Kidney (tissue), 22 donors: ENCODE measurements at places on chromosomes 2 and 18. TPM values are rescaled to one million over a fixed set of nuclear protein-coding genes. Genes with fewer than 3 reads are reported as not detected.

Gene PLEKHB2
- 110 TPM for polyA plus RNA-seq

Gene VWC2L
- not detected for polyA plus RNA-seq

Gene APCDD1
- polyA plus RNA-seq, result 2.8 TPM

- DNase-seq, result no peak
Measured at GRCh38 chr2:138060301-138060635, 96.0 kb downstream of the HNMT start.

- no peak for DNase-seq
Measured at GRCh38 chr18:37304012-37304680, 261.5 kb downstream of the CELF4 start.

DNA sequence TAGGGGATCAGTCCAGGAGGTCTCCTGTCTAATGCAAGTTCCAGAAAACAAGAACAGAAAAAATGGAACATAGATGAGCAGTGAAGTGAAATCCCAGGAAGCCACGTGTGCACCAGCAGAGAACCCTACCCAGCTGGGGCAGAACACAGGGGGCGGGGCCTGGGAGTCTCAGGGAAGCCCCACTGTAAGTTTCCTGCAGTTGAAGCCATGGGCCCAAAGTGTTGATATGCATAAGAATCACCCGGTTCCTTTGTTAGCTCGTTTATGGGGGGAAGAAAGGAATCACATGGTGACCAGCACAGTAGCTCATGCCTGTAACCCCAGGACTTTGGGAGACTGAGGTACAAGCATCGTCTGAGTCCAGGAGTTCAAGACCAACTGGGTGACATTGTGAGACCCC lies 131.3 kb downstream of the INO80D start:
- no peak for DNase-seq

DNA sequence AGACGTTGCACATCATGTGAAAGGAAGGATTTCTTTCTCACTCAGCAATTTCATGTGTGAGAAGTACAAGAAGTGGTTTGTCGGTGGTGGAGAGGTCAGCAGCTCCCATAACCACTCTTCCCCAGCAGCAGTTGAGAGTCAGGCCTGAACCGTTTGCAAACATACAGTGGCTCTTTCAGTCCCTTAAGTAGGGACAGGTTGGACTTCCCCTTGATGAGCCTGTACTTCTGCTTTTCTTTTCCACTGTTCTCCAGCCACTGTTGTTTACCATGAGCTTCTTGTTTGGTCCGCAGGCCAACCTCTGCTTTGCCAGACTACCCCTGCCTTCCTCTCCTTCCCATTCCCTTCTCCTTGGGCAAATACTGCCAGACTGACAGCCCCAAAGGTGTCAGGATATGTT lies 391.3 kb upstream of the CELF4 start:
- DNase-seq, result no peak

DNA sequence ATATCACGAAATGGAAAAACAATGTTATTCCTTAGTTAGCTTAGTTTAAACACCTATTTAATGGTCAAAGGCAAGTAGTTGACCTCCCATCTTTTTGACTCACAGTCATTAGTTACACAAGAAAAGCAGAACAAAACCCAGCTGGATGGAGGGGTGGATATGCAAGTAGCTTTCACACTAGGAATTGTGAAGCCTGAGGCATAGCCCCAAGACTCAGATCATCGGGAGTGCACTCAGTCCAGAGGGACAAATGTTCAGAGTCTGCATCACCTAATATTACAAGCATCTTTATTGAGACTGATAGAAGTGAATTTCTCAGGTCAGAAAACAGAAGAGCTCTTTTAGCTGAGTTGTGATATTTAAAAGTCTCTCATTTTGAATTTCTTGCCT lies 15.5 kb upstream of the CPS1 start:
- no peak for DNase-seq

GRCh38 chr18:801137-801536 lies 10.9 kb downstream of the YES1 start:
- no peak for DNase-seq

GRCh38 chr2:29562896-29563295 lies 358.5 kb downstream of the ALK start:
- no peak for DNase-seq
